Stimulated activated CD8-positive, alpha-beta memory T cell treated with anti-CD3 and anti-CD28 coated beads, Interleukin-2, amount 100 ng/mL, for 1 hour (primary cell): ENCODE measurements at places on chromosomes 1 and 21.
A peak's percentile ranks its signal among the peaks of the same experiment; 100 is the strongest.

DNA sequence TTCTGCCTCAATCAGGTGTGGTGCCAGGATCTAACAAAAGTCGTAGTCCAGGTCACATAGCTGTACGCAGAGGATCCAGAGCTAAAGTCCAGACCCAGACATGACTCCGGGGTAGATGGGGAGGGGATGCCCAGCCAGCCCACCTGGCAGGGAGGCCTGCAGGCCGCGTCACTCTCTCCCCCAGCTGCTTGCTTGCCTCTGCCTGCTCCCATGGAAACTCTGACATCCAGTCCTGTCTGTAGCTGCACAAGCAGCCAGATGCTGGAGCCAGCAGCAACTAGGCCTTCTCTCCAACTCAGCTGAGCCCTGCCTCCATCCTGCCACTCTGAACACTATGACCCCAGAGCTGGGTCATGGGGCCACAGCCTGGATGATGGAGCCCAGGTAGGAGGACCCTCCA, 8.1 kb downstream of the COL8A2 start:
- no peak for DNase-seq

- no peak for DNase-seq
These were observed 200.3 kb downstream of the PBX1 start for GRCh38 chr1:164759144-164759920.

GRCh38 chr1:29835406-29835805, 599.1 kb downstream of the PTPRU start:
- no peak for DNase-seq

- DNase-seq, result no peak
These were observed 211.1 kb downstream of the SMYD3 start for GRCh38 chr1:246295968-246296367.

- DNase-seq, result peak; percentile 33
These were observed 20.8 kb downstream of the PHLDA3 start for GRCh38 chr1:201447903-201448871.

GRCh38 chr1:5724847-5725246, 267.4 kb downstream of the NPHP4 start:
- no peak for DNase-seq

- DNase-seq, result no peak
These were observed at the start of gene ECE1 for GRCh38 chr1:21289700-21290545. ECE1 (minus strand) TSS chr1:21290463; CDS start chr1:21290414, 49 bp downstream.

- DNase-seq, result no peak
These were observed 120.8 kb downstream of the LMO4 start for GRCh38 chr1:87449348-87449963.
